Ovary (tissue), 10 donors: ENCODE measurements at places on chromosomes 13 and 19. TPM values are rescaled to one million over a fixed set of nuclear protein-coding genes. Genes with fewer than 3 reads are reported as not detected.
A peak's percentile ranks its signal among the peaks of the same experiment; 100 is the strongest.

DNA sequence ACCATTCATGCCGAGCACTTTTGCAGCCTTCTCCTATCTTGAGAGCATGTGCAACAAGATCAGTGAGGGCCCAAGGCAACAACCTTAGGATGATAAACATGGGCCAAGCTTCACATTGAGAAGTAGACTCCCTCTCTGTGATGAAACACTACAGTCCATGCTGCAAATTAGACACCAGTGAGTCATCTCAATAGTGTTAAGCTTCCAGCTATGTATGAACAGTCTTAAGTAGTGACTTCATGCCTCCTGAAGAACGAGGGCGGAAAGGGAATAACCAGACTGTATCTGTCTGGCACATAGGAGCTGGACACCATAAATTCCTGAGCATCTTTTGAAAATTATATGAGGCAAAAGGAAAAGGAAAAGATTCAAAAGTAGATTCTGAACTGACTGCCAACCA, 309.9 kb upstream of the SLITRK1 start:
- DNase-seq = no peak

- DNase-seq = peak; percentile 23
Observed at GRCh38 chr19:49924004-49924880, 4.8 kb upstream of the ATF5 start.

DNA sequence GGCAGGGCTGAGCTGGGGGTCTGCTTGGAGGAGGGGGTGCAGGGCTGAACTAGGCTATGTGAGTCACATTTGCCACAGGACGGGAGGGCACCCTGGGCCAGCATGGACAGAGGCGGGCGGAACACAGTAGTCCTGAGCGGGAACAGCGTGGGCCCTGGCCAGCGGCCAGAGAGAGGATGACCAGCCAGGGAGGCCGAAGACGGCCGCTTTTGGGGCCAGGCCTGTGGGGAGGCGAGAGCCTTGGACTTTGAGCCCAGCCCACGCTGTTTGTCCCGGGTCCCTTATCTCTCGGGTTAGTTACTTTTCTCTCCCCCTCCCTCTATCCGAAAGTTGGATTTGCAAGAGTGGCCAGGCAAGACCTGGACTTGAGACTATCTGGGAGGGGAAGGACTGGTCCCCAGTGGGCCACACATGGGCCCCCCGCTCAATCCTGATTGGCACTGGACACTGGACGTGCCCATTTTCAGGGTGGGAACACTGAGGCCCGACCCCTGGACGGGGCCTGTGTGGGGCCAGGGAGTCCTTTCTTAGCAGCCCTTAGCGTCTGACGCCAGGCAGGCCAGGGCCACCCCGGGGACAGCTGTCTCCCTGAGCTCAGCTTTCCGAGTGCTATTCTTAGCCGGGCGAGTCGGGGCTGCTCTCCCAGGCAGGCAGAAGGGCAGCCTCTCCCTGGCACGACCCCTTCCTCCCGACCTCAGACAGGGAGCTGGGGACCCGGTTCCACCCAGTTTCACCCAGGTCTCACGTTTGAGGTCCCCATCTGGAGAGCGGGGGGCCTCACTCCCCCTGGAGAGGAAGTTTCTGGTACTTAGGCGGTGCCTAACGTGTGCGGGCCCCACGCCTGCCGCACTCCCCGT, 833 bp downstream of the GAMT start:
- DNase-seq = peak; percentile 53

- DNase-seq = no peak
Observed at GRCh38 chr19:52140032-52140710, 433 bp upstream of the ZNF616 start.

- DNase-seq = no peak
Observed at GRCh38 chr19:3477506-3477905, 2.8 kb downstream of the SMIM24 start.

Gene AP1M2
- 0.86 TPM for total RNA-seq

Gene PSG2
- total RNA-seq = not detected

Gene SLC5A5
- not detected for total RNA-seq

DNA sequence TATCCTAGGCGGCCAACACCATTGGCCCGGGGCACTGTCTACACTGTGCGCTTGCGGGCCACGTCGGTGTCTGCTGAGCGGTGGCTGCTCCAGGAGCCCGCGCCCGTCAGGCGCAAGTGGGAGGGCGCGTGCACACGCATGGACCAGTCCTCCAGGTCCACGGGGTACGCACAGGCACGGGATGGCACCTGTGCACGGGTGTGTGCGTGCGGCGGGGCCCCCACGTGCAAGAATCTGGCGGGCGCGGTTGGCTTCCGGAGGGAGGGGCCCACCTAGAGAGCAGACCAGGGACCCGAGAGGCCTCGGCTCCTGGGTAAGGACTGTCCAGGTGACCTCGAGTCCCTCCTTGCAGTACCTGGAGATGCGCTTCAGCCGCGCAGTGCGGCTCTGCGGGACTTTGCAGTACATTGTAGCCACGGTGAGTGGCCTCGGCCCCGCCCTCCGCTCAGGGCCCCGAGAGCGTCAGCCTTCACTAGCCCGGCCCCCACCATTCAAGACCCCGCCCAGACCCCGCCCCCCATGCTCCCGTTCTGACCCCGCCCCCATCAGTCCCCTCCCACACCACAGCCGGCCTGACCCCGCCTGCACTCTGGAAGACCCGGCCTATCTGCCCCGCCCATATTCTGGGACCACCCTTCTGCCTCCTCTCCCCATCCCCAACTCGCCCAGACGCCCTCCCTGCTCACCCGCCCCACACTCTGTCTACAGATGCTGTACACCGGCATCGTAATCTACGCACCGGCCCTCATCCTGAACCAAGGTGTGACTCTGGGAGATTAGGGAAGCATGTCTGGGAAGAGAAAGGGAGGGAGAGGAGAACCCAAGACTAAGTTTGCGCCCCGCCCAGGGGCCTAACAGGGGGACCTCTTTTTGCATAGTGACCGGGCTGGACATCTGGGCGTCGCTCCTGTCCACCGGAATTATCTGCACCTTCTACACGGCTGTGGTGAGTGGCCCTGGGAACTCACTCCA, 2.3 kb downstream of the SLC5A5 start:
- DNase-seq = no peak

GRCh38 chr13:98447881-98448641, 128.8 kb downstream of the STK24 start:
- DNase-seq = peak; percentile 59

Gene PSG6
- total RNA-seq = not detected

GRCh38 chr13:100131863-100132574, 43.1 kb downstream of the PCCA start:
- DNase-seq = no peak

DNA sequence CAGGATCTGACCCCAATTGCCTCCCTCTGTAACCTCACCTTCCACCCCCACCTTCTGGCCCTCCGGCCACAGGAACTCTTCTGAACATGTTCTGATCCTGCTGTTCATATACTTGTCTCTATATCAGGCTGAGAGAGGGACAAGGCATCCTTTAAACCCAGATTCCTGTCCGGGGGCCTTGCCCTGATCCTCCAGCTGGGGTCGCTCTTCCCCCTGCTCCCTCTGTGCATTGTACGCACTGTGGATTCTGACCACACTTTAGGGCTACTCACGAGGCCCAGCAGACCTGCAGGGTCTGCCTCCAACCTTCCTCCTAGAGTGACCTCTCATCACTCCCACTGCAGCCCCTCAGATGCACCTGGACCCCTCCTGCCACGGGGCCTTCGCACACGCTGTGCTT, 269.3 kb downstream of the UQCRFS1 start:
- DNase-seq = no peak

- peak; percentile 78 for DNase-seq
Observed at GRCh38 chr19:610801-611480, 21.3 kb downstream of the HCN2 start.

- no peak for DNase-seq
Observed at GRCh38 chr13:72868229-72868628, 86.3 kb downstream of the PIBF1 start.

Gene CYP2B6
- total RNA-seq = not detected

DNA sequence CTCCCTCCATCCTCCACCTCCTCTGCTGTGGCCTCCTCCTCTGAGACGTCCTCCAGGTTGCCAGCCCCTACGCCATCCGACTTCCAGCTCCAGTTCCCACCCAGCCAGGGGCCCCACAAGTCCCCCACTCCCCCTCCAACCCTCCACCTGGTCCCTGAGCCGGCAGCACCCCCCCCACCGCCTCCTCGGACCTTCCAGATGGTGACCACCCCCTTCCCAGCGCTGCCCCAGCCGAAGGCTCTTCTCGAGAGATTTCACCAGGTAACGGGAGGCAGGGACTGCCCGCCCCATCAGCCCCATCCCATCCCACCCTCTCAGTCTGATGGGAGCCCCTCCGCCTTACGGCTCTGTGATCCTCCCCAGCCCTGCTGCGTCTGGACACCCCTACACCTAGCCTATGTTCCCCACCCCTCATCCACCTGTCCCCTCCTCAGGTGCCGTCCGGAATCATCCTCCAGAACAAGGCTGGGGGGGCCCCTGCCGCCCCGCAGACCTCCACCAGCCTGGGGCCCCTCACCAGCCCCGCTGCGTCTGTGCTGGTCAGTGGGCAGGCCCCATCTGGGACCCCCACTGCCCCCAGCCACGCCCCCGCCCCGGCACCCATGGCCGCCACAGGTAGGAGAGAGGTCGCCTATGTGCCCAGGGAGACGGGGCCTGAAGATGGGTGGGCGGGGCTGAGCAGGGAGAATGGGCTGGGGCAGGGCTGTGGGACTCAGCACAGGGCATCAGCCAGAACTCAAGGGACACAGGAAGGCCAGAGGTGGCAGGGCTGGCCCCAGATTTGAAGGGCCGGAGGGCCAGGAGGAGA, 18.6 kb upstream of the EHD2 start:
- DNase-seq = no peak

DNA sequence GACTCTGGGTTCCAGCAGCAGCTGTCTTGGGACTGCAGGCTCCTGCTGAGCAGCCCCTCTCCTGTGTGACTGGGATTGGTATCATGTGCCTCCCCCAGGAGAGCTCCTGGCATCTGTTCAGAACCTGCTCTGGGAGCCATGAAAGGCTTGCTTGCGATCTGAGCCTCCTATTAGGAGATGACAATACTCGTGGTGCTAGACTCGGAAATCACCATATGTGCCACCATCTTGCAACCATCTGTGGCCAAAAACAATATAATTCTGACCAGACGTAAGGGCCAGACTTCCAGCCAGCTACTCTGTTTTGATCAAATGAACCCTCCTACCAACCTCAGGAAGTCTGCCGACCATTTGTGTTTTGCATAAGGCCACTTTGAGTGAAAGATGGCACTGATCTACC, 484.7 kb downstream of the IRS2 start:
- DNase-seq = no peak

GRCh38 chr13:83975655-83976165, 93.4 kb upstream of the SLITRK1 start:
- DNase-seq = no peak

GRCh38 chr13:71244161-71244560, 622.8 kb downstream of the DACH1 start:
- DNase-seq = no peak

Gene PPM1N
- 1.3 TPM for total RNA-seq

Gene ZNF101
- 12.6 TPM for total RNA-seq

Gene C1QTNF9B
- total RNA-seq = not detected

GRCh38 chr13:76635232-76636230, 250.7 kb downstream of the KCTD12 start:
- DNase-seq = no peak

Gene SLC10A2
- total RNA-seq = not detected
